ENCODE measurements at places on chromosomes 5 and 9.
A peak's percentile ranks its signal among the peaks of the same experiment; 100 is the strongest.

GRCh38 chr9:1273859-1274258 is 223.7 kb downstream of the DMRT2 start:
- DNase-seq = no peak

- DNase-seq = no peak
These were observed 296.7 kb downstream of the ARL15 start for GRCh38 chr5:54013556-54014194.

GRCh38 chr9:70101265-70101664 is 57.6 kb downstream of the MAMDC2 start:
- DNase-seq = no peak

DNA sequence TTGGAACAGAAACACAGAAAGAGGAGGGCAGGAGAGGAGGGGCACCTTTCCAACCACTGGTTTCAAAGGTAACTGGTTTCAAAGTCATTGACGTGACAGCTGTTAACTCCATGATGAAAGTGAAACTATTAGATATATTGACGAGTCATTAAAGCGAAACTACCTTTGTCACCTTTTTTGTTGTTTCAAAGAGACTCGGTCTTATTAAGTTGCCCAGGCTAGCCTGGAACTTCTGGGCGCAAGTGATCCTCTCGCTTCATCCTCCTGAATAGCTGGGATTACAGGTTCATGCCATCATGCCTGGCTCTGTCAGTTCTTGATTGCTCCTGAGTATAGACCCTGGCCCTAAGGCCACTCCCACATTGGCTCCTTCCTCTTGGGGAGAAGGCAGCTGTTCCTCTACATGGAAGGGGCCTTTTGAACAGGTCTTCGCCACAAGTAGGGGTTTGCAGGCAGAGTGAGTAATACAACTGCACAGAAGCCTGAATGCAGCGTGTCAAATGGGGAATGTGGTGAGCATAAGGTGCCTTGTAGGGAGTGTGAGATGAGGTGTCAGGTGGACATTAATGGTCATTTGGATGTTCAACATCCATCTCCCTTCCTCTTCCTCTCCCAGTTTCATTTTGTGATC is 3.4 kb upstream of the F12 start:
- no peak for DNase-seq

GRCh38 chr5:16787278-16787677 is 148.8 kb downstream of the MYO10 start:
- DNase-seq = peak; percentile 82

- no peak for DNase-seq
These were observed 16.7 kb upstream of the MTMR12 start for GRCh38 chr5:32329395-32329834.

DNA sequence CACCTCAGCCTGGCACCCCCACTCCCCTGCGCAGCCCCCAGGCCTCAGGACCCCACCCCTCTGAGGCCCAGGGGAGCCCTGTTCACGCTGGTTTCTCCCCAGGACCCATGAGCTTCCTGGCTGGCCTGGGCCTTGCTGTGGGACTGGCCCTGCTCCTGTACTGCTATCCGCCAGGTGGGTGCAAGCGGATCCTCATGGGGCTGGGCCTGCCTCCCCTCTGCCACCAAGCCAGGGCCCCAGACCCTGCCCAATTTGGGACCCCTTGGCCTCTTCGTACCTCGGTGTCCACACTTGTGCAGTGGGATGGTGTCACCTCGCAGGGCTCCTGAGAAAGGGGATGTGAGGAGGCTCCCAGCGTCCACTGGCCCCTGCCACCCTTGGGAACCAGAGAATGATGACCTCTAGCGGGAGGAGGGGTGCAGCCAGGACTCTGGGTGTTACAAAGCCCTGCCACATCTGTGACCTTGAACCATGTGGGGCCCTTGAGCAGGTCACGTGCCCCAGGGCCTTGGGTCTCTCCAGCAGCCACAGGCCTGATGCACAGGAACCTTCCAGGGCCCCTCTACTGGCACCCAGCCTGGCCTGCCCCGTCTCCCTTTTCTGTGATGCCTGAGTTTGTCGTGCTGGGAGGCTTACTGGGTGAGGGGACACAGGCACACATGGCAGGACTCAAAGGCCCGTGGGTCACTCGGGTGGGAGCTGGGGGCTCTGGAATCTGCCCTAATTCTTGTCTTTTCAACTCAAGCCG is 16.3 kb downstream of the CARD19 start:
- no peak for DNase-seq

GRCh38 chr9:137761032-137761431 is 116.5 kb upstream of the CACNA1B start:
- no peak for DNase-seq

GRCh38 chr5:154269414-154269813 is 78.9 kb downstream of the GALNT10 start:
- no peak for DNase-seq

GRCh38 chr5:38948501-38948900 is 102.7 kb downstream of the OSMR start:
- DNase-seq = no peak

- DNase-seq = no peak
These were observed 720.7 kb upstream of the CTNND2 start for GRCh38 chr5:12624776-12625560.

DNA sequence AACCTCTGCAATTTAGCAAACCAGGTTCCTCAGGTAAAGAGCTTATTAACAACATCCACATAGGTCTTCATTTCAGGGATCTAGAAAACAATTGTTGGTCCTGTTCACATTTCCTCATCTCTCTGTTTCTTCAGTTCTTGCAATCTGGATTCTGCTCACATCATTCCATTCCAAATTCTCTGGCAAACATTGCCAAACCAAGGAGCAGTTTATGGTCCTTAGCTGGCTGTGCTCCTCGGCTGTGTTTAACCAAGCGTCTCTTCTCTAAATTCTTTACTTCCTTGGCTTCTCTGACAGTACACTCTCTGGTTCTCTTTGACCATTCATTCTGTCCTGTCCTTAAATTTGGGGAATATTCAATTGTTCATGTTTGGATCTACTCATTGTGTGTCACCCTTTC is 65.8 kb upstream of the RANBP3L start:
- DNase-seq = no peak

GRCh38 chr9:105306351-105307140 is 62.1 kb downstream of the SLC44A1 start:
- DNase-seq = no peak

DNA sequence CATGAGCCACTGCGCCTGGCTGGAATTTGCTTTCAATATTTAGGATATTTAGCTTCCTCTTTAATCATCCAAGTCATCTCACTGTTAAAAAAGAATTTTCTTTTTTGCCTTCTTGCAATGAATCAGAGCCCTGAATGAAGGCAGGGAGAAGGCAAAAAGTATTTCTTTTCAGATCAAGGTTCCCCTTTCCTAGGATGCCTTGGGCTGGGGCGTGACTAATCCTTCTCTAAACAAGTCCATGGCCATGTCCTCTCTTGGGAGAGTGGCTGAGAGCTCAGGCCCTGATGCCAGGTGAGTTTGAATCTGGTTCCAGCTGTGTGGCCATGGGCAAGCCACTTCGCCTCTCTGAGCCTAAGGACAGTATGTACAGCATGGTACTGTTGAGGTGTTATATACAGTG is 84.8 kb upstream of the NEURL1B start:
- no peak for DNase-seq

DNA sequence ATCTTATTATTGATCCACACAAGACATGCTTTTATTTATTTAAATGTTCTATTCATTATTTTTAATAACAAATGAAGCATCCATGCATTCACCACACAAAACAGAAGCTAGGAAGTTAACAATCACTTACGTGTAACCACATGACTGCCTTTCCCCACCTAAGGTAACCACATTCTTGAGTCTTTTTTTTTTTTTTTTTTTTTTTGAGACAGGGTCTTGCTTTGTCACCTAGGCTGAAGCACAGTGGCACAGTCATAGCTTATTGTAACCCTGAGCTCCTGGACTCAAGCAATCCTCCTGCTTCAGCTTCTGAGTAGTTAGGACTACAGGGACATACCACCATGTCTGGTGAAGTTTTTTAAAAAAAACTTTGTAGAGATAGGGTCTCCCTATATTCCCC is 133.0 kb downstream of the DOCK2 start:
- no peak for DNase-seq

DNA sequence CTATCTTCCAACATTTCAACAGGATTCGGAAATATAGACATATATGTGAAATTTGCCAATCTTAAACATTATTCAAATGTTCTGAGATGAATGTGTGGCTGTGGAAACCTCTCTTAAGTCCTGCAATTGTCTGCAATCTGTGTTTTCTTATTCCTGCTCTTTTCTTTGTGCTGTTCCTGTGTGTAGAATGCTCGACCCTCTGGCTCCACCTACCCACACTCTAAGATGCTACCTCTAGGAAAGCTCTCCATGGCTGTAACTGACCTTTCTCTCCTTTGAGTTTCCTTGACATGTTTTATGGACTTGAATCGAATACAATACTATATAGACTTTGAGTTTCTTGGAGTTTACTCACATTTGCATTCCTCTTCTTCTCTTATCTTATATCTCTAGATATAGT is 120.6 kb upstream of the ASTN2 start:
- DNase-seq = no peak

DNA sequence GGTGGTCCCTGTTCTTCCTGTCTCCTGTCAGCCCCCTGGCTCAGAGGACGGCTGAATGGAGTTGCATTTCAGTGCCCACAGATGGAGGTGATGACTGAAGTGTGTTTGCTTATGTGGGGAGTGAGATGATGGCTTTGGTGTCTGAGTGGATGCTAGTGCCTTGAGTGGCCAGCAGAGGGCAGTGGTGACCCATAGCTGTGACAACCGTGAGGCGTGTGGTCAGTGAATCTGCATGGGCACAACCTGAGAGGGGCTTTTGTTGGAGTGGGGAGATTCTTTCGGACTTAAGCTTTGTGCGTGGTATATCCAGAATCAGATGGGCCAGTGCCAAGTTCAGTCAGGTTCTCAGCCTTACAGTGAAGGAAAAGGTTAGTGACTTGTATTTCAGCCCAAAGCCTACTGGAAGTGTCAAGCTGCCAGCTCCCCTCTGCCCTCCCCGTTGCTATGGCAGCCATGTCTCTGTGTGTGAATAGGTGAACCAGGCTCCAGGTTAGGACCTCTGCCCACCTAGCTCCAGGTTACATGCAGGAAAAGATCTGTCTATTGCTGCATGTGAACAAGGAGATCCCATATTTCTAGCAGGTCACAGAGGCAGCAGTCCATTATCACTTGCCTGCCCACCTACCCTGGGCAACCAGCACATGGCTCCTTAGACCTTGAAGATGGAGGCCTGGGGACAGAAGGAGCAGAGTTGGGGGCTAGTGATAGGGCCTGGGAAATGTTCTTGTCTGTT is 14.7 kb upstream of the CXXC5 start:
- peak; percentile 72 for DNase-seq

DNA sequence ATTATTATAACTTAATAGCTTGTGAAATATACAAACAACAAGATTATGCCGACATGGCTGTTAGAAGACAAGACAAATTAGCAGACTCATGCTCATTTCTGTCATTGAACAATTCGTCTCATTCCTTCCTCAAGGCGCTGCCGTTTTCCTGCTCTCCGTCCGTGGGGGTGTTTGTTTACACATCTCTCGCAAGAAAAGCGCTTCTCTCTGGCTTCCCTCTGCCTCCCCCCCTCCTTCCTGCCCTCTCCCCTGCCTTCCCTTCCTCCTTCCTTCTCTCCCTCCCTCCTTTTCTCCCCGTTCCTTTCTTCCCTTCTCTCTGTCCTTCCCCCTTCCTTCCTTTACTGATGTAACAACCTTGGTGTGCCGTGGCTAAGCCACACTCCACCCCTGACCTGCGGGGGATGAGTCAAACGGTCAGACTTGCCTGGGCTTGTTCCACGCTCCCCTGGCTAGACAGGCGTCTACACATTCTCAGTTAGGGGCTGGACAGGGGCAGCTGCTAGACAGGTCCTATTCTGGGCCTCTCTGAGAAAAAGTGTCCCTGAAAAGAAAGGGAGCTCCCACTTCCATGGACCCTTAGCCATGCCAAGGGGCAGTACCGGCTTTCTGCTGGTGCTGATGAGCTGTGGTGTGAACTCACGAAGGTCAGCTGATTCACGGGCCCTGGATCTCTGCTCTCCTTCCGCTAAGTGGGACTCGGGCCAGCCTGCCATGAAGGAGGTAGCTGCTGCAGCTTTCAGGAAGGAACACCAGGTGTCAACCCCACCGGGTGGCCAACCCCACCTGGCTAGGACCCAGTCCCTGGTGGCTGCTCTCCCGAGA is 32.0 kb upstream of the SPTLC1 start:
- DNase-seq = no peak

GRCh38 chr9:104118916-104119315 is 24.8 kb downstream of the SMC2 start:
- DNase-seq = no peak

DNA sequence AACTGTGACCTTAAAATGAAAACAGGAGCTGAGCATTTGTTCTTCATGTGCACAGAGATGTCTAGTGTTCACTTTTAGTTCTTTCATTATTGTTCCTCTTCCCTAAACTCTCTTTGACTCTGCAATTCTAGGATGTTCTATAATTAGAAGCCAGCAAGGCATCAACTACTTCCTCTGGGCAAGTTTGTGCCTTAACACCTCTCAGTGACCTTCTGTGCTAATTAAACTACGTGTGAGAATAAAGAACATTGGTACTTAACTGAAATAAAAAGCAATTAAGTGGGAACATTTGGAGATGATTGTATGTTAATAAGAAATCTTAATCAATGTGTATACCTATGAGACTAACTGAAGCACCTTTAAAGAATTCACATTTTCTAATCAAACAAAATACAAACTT is 242.8 kb downstream of the RASEF start:
- DNase-seq = no peak

DNA sequence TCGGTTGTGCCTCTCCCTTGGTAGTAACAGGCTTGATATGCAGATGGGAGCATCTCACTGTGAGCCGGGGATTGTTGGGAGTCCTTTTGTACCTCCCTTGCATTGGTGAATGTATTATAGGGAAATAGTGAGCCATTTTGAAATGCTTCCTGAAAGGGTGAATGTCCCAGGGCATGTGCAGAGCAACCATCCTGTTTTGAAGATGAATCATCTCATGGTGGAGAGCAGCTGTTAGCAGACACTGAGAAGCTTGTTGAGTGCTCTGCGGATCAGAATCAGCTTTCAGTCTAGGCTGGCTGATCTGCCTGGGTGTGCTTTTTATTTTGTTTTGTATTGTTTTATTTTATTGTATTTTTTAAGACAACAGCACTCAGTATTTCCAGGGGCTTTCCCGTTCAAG is 29.7 kb downstream of the SLC36A1 start:
- no peak for DNase-seq

DNA sequence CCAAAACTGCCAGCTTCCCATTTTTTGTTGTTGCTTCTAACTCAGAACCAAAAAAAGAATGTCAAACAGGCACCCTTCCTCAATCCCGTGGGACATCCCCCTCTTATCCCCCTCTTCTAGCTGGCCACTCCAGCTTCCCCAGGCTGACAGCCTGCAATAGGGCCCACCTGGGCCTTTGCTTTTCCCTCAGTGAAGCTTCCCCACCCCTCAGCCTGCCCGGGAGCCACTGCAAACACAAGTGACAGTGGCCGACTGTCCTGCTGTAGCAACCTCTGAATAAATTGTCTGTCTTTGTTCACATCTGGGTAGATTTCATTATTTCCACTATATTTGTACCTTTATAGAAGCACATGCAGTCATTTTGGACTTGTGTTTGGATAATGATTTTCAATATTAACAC is 245.3 kb downstream of the GADD45G start:
- DNase-seq = no peak

- DNase-seq = no peak
These were observed 1.5 kb downstream of the LTC4S start for GRCh38 chr5:179795049-179795862.

- no peak for DNase-seq
These were observed 17.7 kb downstream of the SLC28A3 start for GRCh38 chr9:84322828-84323227.

- no peak for DNase-seq
These were observed 22.9 kb downstream of the DNAH5 start for GRCh38 chr5:13921578-13921977.
